ENCODE measurements at places on chromosomes 16 and 17.

DNA sequence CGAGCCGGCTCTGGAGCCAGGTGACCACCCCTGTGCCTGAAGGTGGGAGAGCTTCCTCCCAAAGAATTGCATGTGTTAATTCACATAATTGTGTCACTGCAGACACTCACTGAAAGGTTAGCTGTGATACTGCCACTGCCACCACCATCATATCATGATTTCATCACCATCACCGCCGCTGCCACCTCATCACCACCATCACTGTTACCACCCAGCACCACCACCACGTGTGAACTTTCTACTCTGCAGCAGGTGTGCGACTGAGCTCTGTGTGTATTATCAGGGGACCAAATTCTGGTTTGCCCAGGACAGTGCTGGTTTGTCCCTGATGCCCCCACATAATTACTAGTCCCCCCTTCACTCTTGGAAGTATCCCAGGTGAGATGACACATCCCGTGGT, 15.2 kb downstream of the BCAR1 start:
- DNase-seq: no peak

DNA sequence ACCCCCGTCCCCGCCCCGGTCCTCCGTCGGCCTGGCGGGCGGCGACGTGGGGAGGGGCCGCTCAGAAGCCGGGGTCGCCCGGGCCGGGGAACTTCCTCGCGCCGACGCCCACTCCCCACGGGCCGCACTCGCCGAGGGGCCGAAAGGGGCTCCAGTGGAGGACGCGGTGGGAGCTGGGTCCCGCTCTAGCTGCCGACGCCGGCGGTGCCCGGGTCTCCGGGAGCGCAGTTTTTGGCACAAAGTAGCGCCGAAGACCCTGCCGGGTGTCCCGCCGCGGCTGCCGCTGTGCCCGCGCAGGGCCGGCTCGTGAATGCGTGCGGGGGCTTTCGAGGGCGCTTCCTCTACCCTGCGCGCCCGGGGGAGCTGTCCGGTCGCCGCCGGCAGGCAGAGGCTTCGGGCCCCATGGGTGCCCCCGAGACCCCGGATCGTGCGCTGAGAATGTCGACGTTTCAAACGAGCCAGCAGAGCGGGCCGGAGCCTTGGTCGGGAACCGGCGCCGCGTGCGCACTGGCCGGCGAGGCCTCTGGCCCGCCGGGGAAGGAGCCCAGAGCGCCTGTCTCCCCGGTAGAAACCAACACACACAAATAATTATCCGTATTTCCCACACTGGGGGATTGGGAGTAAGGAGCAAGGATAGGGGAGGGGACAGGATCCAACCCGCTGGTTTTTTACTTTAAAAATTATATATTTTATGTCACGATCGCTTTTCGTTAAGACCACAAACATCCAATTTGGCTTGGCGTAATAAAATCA, 46.6 kb upstream of the SLC38A10 start:
- no peak for DNase-seq

DNA sequence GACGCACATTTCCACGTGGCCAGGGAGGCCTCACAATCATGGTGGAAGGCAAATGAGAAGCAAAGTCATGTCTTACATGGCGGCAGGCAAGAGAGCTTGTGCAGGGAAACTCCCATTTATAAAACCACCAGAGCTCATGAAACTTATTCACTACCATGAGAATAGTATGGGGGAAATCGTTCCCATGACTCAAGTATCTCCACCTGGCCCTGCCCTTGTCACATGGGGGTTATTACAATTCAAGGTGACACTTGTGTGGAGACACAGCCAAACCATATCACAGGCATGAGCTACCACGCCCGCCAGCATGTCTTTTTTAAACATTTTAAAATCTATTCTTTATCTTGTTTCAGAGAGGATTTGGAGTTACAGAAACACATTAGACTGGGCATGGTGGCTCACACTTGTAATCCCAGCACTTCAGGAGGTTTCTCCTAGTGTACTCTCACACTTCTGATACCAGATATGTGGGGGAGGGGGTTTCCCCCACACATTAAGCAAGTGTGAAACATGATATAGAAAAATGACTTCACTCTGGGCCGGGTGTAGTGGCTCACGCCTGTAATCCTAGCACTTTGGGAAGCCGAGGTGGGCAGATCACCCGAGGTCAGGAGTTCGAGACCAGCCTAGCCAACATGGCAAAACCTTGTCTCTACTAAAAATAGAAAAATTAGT, 5.6 kb upstream of the ATMIN start:
- DNase-seq: no peak

DNA sequence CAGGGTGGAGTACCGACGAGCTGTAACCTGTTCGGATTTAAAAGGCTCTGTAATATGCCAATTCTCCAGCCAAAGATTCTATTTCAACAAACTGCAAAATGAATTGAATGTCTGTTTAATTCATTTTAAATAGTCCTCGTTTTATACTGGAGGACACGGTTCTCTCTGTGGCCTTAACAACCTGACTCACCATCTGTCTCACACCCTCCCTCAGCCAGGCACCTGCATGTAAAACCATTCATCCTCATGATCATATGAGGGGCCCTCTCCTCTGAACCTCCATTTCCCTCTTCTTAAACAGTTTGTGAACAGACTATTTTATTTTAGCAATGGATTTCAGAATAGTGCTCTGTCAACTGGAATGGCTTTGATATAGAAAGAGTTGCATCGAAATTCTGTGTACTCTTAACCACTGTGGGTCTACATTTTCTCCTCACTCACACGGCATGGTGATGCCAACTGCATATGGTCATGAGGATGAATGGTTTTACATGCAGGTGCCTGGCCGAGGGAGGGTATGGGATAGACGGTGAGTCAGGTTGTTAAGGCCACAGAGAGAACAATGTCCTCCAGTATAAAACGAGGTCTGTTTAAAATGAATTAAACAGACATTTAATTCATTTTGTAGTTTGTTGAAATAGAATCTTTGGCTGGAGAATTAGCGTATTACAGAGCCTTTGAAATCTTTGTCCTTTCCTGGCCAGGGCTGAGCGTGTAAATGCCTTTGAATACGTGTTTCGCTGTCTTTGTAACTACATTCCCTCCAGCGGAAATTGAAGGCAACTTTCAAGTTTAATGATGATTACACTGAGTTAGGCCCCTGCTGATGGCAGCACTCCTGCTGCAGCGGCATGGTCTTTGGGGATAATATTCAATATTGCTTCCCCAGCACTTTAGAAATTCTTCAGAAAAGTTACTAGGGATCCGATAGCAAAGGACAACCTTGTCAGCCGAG, 329.6 kb downstream of the SNX29 start:
- no peak for DNase-seq

DNA sequence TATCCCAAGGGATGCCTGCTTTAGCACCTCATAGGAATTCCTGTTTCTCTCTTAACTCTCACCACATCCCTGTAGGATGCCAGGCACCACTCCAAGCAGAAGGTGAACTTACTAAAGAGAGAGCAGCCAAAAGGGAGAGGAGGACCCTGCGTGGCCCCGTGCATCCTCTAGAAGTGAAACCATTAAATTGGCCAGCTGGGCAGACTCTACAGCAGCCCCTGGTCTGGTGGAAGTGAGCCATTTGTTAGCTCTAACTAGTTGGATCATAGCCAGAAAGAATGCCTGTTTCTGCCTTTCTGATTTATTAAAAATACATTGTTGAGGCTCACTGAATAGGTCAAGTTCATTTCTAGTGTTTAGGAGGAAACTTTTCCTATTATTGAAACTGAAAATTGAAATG, 22.3 kb downstream of the TMEM11 start:
- DNase-seq: no peak

DNA sequence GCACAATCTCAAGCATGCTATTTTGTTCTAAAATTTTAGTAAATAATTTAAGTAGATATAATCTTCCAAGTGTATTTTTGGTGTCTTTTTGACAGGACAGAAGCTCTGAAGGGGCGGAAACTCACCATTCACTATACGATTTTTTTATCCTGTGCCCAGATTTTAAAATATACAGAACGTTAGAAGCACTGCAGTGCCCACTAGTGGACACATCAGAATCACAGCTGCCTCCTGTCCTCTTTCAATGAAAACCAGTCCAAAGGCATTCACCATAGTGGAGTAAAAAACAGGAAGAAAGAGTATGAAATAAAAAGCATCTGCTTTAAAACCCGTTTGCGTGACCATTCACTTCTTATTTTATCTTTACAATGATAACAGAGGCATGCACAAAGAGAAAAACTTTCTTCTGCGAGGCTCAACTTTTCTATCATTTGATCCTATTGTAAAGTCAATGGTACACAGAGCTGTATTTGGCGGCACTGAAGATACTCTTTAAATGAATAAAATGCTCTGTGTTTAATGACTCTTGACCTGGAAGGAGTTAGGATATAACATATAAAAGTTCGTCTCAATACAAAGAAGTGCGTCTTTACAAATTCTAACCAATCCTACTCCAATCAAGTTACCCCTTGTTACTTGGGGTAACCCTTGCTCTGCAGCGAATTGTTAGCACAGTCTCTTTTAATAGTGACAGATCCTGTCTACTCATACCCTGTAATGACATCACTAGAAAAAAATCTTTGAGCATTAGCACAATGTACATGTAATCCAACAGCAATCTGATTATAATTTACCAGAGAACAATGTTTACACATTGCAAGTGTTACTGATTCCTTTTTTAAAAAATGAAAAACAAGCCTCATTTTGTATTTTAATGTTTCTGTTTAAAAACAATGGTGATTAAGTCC, 339.8 kb upstream of the PSMD7 start:
- DNase-seq: peak; percentile 20

- no peak for DNase-seq
Observed at GRCh38 chr16:14465799-14466198, 164.3 kb downstream of the PARN start.

DNA sequence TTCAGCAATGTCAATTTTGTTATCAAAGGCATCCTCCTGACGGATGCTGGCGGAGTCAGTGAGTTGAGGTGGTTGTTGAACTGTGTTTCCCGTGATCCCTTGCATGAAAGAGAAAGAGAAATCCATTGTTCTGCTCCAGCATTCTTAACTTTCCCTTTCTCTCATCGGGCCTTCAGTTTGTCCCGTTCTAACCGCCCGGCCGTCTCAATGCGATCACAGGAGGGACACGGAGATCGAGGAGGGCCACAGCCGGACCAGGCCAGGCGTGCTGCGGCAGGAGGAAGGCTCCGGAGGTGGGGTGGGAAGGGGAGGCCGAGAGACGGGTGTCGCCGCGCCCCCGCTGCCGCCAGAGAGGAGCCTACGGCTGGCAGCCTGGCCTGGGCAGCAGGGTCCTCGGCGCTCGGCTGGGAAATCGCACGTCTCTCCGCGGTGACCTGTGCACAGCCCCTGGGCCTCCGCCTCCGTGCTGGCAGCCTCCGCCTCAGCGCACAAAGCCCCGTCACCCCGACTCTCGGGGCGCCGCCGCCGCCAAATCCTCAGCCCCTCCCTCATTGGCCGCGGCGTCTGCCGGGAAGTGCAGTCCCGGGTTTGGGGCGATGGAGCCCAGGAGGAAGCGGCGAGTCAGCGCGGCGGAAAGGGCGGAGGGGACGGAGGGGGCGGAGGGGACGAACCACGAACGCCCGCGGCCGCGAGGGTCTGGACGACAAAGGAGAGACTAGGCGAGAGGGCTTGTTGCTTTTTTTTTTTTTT, 38.1 kb downstream of the SOST start:
- no peak for DNase-seq

DNA sequence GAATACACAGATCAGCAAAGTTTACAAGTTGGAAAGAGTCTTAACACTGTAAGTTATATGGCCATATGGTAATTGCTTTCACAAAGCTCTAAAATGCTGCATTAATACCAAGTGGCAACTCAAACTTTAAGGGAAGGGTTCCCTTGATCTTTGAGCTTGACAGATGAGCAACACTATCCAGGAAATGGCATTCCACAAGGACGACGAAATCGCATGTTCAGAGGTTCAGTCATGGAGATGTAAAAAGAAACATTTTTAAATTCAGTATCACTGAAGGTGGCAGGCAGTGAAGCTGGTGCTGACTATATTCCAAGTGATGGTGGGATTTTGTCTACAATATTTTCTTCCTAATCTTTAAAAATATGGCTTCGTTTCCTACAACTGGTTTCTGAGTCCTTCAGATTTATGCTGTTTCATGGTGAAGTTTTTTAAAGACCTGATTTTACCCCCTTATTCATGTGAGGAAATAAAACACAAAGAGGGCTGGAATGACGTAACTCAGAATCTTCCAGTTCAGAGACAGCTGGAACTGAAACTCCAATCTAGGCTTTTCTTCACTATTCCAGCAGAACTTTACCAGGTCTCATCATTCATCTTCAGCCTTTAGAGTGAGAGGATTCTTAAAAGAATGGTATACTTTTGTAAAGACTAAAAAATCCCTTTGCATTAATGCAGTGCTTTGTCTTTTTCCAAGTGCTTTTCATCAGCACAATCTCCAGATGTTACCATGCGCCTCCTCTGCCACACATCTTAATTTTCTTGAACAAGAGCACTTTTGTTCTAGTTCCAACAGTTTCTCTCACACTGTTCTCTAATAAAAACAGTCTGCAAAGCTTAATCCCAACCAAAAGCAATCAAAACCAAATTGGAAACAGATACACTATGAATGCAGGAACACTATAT, 20.2 kb downstream of the CHCT1 start:
- DNase-seq: no peak

DNA sequence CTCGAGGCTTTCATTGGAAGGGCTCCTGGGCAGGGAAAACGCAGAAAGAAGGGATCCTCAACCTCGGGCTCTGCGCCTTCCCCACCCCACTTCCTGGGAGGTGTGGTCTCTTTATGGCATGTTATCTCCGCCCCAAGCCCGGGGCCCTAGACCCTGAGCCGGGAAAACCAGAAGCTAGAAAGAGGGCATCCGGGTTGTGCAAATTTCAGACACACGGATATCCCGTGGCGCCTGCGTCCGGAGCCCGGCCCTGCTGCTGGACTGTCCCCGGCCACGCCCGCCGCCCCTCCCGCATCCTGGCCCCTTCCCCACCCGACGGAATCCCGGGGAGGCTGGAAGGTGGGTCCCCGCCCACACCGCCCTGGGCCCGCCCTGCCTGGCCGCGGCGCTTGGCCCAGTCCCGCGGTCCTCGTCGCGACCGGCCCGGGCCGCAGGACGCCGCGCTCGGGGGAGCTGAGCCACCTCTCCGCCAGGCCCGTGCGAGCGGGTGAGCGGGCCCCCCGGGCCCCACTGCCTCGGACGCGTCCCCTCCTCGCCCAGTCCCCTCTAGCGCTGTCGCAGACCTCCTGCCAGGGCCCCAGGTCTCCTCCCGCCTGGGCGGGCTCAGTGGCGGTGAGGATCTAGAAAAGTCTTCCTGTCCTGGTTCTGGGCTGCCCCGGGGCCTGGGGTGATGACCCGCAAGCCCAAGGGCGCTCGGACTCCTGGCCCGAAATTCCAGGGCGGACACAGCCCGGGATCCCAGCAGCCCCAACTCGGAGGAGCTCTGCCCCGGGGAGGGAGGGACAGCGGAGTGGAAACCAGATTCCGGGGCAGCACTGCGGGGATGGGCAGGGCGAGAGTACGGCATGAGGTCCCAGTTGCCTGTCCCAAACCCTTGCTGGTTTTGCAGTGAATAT, at the start of gene SLC16A5:
Gene SLC16A5, plus strand, starts transcription at position 397 of the 896 bp plus-strand sequence. CDS start 5,683 bp downstream, outside the sequence.
- no peak for DNase-seq

- no peak for DNase-seq
Observed at GRCh38 chr17:2484876-2485275, 26.8 kb downstream of the METTL16 start.

Measured in AG04450 (cell line).